ENCODE measurements at places on chromosomes 6 and 20.

GRCh38 chr6:133396233-133396983, 155.3 kb downstream of the EYA4 start:
- DNase-seq: no peak

GRCh38 chr6:46327779-46328178, 157.0 kb upstream of the ENPP5 start:
- DNase-seq: no peak

DNA sequence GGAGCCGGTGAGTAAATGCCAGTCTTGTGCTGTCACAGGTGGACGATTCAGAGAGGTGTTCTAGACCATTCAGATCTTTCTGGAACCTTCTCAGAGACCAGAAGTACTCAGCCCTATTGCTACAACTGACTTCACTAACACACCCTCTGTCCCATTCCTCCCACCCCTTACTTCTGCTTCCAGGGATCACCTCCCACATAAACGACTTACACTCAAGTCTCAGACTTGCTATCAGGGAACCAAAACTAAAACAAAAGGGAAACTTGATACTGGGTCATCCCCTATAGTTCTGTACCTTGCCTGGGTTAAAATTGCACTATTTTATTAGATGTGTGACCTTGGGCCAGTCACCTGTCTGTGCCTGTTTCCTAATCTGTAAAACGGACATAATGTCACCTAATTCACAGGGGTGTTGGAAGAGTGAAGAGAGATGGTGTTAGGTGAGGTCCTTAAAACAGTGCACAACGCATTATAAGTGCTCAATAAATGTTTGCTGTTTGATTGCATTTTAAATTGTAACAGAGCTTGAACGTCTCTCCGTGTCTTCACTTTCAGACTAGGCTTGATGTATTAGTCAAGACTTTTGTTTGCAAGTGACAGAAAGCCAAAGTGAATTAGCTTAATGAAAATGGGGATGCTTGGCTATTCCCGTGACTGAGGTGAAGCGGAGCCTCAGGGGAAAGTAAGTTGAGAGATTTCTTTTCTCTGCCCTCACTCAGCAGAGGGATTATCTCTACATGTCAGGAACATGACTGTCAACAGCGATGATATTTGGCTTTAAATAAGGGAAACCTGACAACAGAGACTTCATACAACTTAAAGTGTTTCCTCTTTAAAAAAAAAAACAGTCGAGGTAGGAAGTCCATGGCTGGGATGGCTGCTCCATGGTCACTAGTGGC, 3.0 kb upstream of the SRXN1 start:
- no peak for DNase-seq

- DNase-seq: no peak
Measured at GRCh38 chr6:139644821-139645220, 270.4 kb upstream of the CITED2 start.

DNA sequence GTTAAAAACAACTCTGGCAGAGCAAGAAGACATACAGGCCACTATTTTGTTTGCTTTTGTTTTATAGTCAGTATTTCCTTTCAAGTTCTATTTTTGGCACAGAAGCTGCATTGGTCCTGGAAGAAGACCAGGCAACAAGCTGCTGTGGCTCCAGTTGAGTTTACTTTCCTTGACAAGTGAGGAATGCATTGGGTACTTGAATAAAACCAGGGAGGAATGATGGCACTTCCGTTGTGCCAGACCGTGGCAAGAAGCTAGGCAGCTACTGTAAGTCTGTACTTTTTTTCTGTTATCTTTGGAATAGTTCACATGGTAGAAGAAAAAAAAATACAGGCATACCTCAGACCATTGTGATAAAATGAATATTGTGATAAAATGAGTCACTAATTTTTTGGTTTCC, 66.3 kb downstream of the NCOA3 start:
- DNase-seq: no peak

All from CD14-positive monocyte (primary cell).